Amygdala (tissue), 56 donors: ENCODE measurements at places on chromosomes 7 and 10.

DNA sequence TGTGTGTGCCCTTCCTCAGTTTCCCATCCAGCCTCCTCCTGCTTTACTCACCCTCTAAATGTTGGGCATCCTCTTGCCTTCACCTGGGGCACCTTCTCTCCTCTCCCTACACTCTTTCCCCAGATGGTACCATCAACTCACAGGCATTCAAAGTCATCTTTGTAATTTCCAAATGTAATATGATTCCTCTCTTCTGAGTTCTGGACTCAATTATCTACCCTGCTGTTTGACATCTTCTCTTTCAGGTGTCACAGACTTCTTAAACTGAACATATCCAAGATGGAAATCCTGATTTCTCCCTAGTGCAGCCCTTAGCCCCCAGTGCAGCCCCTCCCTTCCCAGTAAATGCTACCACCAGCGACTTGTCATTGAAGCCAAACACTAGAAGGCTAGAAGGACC is 422.8 kb downstream of the KCNMA1 start:
- DNase-seq: no peak

DNA sequence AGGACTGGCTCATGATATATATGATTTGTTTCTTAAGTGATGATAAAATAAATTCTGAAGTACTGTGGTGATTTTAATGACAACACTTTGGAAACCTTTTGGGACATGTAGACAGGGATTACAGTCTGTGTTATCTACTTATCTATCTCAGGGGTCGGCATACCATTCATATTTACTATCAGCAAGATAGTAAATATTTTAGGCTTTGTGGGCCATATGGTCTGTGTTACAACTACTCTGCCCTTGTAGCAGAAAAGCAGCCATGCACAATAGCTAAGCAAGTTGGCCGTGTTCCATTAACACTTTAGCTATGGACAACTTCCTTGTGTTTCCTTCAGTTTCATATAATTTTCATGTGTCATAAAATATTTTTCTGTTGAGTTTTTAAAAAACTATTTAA is 97.8 kb upstream of the PRPS1L1 start:
- no peak for DNase-seq

GRCh38 chr10:25639646-25640045 is 294.4 kb upstream of the MYO3A start:
- DNase-seq: no peak

- no peak for DNase-seq
Observed at GRCh38 chr7:17786314-17786852, 153.9 kb downstream of the SNX13 start.
